ENCODE measurements at places on chromosomes 16 and 17.

GRCh38 chr16:979859-980594 lies 1.5 kb upstream of the SOX8 start:
- DNase-seq, result no peak

GRCh38 chr17:52110923-52111581 lies 47.5 kb downstream of the CA10 start:
- no peak for DNase-seq

- no peak for DNase-seq
Measured at GRCh38 chr16:10314811-10315210, 71.0 kb upstream of the ATF7IP2 start.

DNA sequence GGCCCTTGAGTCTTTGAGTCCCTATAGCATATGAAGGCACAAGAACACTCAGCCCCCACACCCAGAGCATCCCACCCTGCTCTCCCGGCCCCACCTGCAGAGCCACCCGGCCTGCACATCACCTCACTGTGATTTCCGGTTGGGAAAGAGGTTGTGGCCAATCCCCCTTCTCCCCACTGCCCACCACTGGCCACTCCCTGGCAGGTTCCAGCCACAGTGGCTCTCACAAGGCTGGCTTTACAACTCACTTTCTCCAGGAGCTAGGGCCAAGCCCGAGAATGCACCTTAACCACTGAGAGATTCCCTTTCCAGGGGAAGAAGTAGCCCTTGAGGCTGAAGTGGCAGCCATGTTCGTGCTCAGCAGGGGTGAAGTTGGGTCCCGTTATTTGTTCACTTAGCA lies 123.9 kb downstream of the C16orf78 start:
- DNase-seq, result no peak

- DNase-seq, result no peak
Measured at GRCh38 chr16:54649876-54650275, 280.8 kb upstream of the IRX5 start.

DNA sequence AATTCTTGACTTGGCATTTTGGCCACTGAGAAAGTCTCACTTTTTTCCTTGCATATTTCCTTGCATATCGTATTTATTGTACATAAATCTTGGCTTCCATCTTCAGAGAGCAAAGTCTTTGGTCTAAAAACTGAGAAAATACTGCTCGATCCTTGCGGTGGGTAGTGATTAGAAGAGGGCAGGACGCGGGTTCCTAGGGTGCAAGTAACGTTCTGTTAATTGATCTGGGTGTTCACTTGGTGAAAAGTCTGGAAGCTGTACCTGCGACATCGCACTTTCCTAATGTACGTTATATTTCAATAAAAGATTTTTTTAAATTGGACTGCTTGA lies 758 bp upstream of the UBALD2 start:
- DNase-seq, result no peak

- DNase-seq, result no peak
Measured at GRCh38 chr16:80733407-80733806, 71.0 kb downstream of the CDYL2 start.

DNA sequence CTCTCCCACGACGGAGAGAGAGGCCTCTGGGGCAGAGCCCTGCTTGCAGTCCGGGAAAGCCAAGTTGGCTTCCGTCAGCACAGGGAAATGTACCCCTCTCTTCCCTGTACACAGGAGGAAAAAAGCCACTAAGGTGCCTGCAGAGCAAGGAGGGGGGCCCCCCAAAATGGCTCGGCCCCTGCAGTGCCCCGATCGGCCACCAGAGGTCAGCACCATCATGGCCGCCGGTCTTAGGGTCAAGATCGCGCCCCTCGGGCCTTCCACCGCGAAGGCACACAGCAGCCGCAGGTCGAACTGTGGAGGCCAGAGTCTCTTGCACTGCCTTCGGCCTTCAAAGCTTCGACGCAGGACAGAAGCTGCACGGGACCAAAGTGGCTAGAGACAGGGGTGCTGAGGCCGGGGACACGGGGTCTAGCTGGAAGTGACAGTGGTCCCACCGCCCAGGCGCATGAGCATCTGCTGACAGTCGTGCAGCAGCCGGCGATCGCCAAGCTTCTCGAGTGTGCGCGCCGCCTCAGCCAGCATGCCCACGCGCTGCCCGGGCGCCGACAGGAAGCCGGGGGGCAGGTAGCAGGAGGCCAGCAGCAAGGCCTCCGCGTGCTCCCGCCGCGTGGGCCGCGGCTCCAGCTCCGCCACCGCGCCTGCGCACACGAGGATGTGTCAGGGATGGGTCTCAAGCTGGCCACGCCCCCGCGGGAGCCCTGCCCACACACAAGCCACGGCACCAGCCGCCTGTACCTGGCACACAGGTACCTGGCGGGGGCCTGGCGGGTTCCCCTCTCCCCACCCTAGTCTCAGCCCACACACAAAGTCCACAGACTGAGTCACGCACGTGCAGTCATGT lies 24.4 kb downstream of the SREBF1 start:
- DNase-seq, result no peak

DNA sequence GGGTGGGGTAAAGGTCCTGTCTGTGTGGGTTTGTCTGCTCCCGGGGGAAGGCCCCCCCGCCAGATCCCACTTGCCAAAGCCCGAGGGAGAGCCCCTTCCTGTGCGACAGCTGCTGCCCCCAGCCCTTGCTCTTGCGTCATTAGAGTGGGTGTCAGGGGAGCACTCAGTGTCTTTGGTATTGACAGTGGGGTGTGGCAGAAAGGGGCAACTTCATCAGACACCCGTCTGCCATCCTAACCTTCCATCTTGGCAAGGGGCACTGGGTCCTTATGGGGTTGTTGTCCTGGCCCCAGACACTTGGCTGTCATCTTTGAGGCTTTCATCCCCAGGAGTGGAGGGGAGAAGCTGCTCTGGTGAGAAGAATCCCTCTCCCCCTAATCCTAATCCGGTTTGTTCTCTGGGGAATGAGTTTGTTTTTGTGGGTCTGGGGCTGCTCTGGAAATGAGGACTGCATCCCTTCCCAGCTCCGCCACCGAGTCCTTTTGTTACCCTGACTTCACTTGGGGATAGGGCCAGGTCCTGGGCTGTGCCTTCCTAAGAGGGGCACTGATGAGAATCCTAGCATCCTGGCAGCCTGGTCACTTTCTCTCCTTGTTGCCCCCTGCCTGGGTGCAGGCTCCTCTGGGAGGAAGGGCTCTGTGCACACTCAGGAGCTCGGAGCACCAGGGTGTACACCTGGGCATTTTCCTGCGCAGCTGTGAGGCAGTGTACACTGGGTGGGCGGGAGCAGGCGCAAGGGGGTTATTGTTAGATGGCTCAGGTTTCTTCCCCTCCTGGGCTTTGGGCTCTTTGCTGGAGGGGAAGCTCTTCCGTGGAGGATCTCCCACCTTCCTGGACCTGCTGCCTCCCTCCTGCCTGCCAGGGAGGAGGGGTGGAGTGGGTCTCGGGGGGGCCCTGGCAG lies 21.1 kb downstream of the GJD3 start:
- no peak for DNase-seq

GRCh38 chr16:11386791-11387546 lies 41.7 kb downstream of the RMI2 start:
- no peak for DNase-seq

DNA sequence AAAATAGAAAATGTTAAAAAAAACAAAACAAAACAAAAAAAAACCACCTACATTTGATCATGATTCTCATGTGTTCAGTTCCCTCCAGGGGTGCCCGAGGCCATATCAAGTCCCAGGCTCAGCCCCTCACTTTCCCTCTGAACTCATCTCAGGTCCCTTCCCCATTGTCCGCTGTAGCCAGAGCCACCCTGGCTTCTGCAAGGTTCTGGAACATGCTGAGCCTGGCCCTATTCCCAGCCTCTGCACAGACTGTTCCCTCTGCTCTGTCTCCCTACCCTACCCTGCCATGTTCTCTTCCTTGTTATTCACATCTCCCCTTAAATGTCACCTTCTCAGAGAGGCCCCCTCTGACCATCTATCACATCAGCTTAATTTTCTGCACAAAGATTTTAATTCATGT lies 46.9 kb downstream of the TK2 start:
- DNase-seq, result no peak

DNA sequence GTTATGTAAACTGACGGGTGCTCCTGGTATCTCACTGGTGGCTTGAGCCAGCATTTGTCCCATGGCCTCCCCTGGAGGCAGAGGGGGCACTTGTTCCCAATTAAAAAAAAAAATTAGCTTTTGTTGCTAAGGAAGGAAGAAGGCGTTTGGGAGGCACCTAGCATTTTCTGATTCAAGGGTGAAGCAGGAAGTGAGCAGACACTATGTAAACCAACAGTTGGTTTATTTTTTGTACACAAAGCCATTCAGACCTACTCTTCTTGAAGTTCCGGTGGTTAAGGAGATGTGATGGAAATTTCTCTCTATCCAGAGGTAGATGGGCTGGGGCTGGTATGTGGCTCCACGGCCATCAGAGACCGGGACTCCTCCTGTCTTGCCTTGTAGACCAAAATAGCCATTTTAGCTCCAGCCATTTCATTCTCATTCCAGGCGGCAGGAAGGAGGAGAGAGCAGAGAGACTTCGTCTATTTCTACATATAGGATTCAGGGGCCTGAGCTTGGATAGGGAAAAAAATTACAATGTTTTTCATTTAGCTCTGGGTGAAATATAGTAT lies 103.0 kb downstream of the SNX29 start:
- no peak for DNase-seq

DNA sequence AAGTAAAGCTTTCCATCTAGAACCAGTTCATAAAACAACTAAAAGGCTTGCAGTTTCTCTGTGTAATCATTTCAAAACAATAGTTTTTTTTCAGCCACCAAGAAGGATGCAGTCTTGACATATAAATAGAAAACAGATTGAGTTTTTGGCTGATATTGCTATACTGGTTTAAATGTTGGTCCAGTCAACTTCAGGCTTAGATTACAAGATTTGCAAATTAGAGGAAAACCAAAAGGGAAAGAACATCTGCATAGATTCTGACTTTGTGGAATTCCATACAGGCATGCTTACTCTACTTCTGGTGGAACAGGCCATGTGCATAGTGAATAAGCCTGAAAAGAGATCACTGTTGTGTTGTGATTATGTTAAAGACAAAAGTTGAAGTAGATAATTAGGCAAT lies 150.3 kb downstream of the BCAS3 start:
- DNase-seq, result no peak

- DNase-seq, result no peak
Measured at GRCh38 chr16:83215406-83216001, 588.7 kb downstream of the CDH13 start.

GRCh38 chr16:3610698-3611145 lies 684 bp downstream of the SLX4 start:
- DNase-seq, result no peak

- no peak for DNase-seq
Measured at GRCh38 chr16:4674926-4675530, 18.3 kb upstream of the NUDT16L1 start.

GRCh38 chr16:13561291-13562070 lies 358.5 kb upstream of the ERCC4 start:
- DNase-seq, result no peak

Measured in retinal pigment epithelial cell (primary cell).